ENCODE measurements at places on chromosomes 5 and 9. TPM values are rescaled to one million over a fixed set of nuclear protein-coding genes. Genes with fewer than 3 reads are reported as not detected.

The KIF27 gene
- 11.1 TPM for total RNA-seq

The SLC12A7 gene
- total RNA-seq = 23.5 TPM

The ZFP37 gene
- 3.1 TPM for total RNA-seq

The IPO11 gene
- 20.4 TPM for total RNA-seq

The CERCAM gene
- total RNA-seq = 48.2 TPM

The SLC22A4 gene
- 4.2 TPM for total RNA-seq

The IFNE gene
- total RNA-seq = not detected

The PCDHGC3 gene
- total RNA-seq = 71.8 TPM

DNA sequence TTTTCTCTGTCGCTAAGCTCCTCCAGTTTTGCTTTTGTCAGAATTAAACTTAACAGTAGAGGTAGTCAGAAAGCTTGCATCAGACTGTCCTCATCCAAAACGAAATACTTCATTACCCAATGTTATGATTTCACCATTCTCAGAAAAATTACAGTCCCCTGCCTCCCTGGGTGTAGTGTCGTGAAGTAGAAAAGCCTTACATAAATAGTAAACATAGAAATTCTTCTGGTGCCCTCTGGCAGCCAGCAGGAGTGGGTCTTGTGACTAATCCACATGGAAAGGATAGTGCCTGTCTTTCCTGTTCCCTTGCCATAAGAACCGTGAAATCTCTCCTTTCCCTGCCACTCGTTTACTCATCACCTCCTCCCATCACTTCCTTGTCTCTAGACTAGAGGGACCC, 230.6 kb downstream of the GNA14 start:
- no peak for DNase-seq

DNA sequence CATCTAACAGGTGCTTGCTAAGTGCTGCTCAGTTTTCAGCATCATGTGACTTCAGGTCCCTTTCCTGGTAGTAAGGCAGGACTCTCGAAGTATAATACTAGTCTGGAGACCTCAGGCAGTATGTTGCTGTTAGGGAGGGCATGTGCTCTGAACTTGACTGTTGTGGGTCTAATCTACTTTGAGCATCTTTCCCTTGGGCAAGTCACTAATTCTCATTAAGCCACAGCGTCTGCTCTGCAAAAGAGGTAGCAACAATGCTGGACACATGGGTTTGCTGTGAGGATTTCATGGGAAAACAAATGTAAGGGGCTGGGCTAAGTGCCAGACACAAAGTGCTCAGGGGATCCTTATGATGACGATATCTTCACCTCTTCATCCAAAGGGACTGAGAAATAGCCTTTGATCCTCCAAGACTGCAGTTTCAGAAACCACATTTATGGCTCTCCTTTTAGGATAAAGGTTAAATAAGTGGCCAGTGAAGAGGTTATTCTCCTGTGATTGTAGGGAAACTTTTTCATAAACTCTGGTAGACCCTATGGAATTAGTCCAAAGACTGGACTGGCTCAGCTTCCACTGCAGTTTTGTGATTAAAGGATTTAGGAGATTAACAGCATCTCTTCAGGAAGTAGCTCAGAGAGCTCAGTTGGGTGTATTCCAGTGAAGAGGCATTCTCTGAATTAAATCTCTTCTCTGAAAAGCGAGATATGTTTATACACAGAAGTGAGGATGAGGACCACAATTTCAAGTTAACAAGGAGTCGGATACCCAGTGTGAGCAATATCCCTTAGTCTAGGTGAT, 216.6 kb downstream of the SGCD start:
- no peak for DNase-seq

- DNase-seq = no peak
Observed at GRCh38 chr9:113652355-113653152, 189.0 kb downstream of the RGS3 start.

- no peak for DNase-seq
Observed at GRCh38 chr5:159903131-159903530, 13.2 kb upstream of the ADRA1B start.

DNA sequence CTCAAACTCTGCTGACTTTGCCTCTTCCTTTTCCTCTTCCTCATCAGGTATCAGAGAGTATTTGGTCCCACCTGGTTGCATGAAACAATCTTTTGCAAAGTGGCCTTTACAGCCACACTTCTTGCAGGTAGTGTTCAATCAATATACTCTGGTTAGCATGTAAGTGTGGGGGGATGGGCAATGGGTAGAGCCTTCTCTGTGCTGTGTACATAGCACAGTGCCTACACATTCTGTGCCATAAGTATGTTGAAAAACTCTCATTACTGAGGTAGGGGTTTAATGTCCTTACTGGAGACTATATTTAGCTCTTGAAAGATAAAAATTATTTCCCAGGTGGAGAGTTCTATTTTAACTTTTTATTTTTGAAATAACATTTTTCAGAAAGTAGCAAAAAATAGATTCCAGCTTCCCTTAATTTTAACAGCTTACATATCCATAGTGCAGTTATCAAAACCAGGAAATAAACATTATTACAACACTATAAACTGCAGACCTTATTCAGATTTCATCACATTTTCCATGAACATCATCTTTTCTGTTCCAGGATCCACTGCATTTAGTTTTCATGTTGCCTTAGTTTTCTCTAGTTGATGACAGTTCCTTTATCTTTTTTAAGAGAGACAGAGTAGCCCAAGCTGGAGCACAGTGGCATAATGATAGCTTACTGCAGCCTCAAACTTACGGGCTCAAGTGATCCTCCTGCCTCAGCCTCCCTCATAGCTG, 15.1 kb downstream of the TTC1 start:
- DNase-seq = no peak

DNA sequence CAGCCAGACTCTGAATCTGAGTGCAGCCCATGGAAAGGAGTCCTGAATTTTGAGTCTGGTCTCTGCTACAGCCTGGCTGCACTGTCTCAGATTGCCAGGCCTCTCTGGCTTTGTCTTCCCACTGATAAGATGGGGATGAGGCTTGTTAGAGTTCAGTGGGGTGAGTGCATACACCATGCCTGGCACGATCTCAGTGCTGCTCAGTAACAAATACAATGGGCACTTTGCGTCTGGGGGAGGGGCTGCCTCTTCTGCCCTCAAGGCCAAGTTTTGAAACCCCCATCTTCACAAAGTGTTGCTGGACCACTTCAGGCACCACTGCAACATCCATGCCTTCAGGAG, 49.0 kb downstream of the PPARGC1B start:
- no peak for DNase-seq

DNA sequence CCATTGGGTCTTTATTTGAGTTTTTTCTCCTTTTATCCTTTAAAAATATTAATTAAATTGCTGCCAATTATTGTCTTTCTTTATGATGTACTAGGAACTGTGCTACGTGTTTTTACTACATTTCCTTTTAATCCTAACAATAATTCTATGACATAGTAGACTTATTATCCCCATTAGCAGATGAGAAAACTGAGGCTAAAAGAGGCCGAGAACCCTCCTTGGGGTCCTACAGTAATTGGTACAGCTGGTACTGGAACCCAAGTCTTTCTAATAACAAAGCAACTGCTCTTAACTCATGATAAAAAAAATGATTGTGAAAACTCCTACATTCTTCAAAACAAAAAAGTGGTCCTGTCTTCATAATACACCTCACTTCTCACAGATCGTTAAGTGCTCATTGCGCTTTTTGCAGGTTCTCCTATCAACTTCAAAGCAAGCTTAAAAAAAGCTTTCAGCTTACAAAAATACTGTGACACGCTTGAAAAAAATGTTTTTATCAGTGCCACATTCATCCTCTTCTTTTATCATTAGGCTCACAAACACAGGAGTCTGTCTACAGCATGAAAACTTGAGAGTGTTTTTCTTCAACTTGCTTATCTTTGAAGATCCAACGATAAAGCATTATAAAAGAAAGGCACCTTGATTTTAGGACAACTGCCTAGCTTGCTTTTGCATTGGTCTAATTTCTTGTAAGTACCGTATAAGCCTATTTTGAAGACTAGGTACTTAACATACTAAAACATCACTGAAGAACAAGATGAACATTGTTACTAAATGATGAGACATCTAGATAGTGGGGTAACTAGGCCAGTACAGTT, 32.4 kb downstream of the FYB1 start:
- DNase-seq = no peak

DNA sequence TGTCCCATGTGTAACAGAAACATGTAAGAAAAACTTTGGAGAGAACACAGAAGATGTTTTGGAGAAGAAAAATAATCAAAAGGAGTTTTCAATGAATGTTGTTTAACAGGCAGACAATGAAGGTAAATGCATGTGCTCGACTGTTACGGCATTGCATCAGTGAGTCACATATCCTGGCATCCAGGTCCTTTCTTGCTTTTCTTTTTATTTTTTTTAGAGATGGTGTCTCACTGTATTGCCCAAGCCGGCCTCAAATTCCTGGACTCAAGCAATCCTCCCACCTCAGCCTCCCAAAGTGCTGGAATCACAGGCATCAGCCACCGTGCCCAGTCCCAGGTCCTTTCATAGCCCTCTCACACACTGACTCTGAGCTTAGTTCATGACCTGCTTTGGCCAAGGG, 181.8 kb downstream of the DTWD2 start:
- DNase-seq = no peak

DNA sequence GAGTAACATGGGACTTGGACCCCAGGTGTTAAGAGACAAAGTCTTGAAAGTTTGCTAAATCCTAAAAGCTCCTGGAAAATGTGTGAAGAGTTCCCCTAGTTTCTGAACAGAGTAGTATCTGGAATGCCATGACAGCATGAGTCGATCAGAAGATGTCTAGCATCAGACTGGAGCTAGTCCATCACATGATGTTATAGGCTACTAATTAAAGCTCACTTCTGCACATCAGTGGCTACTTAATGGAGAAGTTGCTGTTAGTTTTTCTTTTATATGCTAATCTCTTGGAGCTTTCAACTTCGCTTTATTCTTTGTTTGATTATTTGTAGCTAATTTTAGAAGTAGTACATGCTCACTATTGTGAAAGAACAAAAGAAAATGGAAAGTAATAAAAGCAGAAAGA, 471.3 kb upstream of the KLF4 start:
- DNase-seq = no peak

Data from tibial nerve (tissue), 4 donors.